ENCODE measurements at places on chromosomes 4 and X. TPM values are rescaled to one million over a fixed set of nuclear protein-coding genes. Genes with fewer than 3 reads are reported as not detected.

Gene NMU
- 0.54 TPM for polyA plus RNA-seq

GRCh38 chr4:186739802-186740434 is 16.3 kb upstream of the FAT1 start:
- no peak for DNase-seq

Gene GJB1
- 59.0 TPM for polyA plus RNA-seq

DNA sequence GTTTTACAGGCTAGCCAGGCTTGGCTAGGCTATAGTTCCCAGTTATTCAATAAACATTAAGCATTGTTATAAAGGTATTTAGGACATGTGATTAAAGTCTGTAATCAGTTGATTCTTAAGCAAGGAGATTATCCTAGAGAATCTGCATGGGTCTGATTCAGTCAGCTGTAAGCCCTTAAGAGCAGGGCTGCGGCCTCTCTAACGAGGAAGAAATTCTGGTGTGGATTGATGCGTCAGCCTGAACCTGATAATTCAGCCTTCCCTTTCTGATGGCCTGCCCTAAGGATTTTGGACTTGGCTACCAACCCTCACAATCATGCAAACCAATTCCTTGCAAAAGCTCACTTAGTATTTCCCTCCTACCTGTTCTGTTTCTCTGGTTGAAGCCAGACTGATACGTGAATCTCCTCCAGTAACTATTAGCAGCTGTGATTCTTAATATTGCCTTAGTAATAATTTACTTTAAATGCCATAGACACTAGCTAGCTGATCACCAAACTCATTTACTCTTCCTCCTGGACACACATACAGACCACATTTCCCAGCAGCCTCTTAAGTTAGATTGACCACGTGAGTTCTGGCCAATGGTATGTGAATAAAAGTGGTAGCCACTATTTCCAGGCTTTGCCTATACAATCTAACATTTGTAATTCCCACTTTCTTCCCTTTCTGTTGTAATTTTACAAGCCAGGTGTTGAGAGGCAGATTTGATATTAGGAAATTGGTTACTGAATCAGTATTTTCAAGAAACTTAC is 678.0 kb upstream of the INTU start:
- DNase-seq: no peak

- no peak for DNase-seq
Observed at GRCh38 chrX:17042037-17042436, 95.6 kb downstream of the REPS2 start.

DNA sequence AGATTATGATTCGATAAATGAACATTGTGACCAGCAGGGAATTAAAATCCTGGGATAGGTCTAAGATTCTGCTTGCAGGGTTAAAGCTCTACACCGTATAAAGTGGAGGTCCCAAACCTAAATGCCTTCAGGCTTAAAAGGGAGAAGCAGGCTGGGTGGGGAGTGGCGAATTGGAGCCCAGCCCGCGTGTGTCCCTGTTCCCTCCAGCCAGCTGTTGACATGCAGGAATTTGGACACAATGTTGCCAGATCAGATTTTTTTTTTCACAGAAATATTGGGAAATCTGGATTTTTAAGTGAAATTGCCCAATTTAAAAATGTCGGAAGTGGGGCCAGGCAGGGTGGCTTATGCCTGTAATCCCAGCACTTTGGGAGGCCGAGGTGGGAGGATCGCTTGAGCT is 60.5 kb downstream of the ELF4 start:
- DNase-seq: no peak

DNA sequence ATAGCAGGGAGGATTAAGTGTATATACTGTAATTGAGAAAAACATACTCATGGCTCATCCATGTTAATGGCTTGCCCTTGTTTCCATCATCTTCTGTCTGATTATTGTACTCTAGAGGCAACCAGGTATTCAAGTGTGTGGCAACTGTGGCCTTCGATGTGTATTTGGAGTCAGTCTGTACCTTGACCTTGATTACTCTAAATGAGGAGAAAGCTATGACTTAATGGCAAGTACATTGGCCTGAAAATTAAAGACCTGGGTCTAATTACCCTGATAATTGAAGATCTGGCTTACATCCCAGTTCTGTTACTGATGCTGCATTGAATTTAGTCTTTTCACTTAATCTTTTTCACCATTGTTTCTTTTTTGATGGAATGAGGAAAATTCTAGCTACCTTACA is 409.2 kb downstream of the CCSER1 start:
- DNase-seq: no peak

Gene C1GALT1C1
- 35.1 TPM for polyA plus RNA-seq

DNA sequence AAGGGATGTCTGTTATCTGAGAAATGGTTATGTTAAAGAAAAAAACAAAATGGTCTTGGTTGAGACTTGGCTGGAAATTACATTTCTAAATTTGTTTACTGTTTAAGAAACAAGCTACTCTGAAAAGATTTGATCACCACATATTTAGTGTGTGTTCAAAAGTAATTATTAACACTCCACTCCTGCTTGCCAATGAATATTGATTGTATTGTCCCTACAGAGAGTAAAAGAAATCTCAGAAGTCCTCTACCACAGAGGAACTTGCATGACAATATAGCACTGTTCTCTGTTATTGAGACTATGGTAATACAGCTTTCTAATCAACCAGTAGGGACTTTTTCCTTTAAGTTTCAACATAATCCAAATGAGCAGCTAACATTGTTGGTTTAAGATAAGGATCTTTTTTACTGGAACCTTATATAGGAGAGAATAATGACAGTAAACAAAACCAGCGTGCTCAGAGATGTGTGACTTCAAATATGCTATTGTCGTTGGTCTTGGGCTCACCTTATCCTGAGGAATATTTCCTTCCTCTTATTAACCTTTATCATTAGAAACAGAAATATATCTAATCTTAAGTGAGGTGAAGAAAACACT is 47.6 kb downstream of the CXCL13 start:
- DNase-seq: no peak

Gene TECRL
- polyA plus RNA-seq: not detected

DNA sequence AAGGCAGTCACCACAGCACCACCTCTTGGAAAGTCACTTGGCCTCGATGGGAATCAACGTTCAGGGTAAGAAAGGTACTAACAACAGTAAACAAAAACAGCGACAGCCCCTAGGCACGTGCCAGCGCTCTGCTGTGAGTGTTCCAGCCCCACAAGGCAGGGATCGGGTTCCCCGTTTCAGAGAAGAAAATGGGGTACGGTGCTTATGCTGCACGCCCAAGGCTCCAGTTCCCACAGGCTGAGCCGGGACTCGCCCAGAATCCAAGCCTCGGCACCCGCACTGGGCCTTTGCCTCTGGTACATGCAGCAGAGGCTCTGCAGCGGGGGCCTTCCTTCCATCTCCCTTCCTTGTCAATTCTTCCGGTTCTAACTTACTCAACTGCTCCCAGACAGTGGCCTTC is 37.3 kb downstream of the WDR1 start:
- no peak for DNase-seq

DNA sequence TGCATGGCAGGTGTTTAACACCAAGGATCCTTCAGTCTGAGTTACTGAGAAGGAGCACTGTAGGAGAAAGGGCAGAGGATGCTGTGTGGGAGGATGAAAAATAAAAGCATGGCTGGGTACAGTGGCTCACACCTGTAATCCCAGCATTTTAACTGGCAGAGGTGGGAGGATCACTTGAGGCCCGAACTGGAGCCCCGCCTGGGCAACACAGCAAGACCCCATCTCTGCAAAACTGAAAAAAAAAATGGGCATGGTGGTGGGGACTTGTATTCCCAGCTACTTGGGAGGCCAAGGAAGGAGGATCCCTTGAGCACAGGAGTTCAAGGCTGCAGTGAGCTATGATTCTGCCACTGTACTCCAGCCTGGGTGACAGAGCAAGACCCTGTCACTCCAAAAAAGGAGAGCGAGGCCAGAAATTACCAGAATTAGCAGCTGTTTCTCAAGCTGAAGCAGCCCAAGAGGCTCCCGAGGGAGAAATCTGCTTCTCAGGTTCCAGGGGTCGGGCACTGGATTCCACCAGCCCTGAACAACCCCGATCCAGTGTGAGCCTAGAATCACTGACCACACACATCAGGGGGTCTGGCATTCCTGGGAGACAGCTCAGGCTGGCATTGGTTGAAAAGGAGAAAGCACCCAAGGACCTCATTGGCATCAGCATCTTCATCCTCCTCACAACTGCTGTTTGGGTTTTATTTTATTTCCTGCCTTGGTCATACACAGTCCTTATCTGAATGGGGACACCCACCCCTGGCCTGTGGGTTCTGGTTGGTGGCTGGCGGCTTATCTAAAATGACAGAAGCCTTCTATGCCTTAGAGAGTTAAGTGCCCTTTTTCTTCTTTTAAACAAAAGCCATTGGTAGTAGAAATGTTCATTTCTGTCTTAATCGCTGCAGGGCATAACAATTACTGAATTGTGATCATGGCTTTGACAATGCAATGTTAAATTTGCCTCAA is 66.3 kb upstream of the TRIM2 start:
- DNase-seq: no peak

- no peak for DNase-seq
Observed at GRCh38 chr4:79306795-79307194, 19.1 kb downstream of the NAA11 start.

DNA sequence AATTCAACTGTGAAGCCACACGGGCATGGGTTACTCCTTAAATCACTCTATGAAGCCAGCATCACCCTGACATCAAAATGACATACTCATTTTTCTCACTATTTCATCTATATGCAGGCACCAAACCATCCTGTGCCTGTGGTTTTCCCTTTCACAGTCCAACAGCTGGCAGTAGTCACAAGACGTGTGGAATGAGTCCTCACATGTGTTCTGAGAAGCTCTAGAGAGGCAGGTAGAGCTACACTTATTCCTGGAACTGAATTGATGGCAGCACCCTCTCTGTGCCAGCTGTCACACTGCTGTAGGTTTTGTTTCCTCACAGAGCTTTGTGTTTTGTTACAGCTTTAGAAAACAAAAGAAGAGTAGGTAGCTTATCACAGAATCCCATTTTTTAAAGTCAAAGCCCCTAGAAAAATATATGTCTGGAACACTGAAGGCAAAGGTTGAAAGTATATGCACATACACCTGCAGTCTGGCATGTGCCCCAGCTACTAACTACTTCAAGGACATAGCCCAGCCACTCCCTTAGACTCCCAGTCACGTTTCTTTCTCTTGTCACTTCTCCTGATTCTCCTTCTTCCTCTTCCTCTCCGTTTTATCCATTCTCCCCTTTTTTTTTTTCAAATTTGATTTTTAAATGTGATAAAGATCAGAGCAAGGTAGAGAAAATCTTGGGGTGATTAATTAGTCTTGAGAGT is 107.1 kb downstream of the ANXA10 start:
- DNase-seq: no peak

DNA sequence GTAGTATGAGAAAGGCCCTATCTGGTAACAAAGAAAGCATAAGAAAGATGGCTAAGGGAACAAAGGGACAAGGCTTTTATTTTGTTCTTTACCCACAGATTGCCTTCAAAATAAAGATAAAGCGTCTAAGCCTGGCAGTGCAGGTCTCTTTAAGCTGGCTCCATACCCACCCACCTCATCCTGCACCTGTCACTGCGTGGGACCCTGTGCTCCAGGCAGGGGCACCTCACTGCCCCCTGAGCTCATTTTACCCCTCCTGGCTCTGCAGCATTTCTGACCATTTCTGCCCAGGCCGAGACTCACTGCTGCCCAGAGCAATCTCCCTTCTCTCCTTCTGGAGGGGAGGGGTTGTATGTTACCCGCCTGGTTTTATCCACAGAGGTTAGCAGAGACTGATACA is 1.7 kb upstream of the CYP4V2 start:
- no peak for DNase-seq

Gene NPNT
- polyA plus RNA-seq: 117 TPM

- no peak for DNase-seq
Observed at GRCh38 chr4:95213366-95213765, 335.4 kb downstream of the UNC5C start.

All from kidney (tissue), 22 donors.